ENCODE measurements at places on chromosomes 11 and 22.

- no peak for DNase-seq
Observed at GRCh38 chr11:57762235-57762861, 746 bp downstream of the CTNND1 start.

DNA sequence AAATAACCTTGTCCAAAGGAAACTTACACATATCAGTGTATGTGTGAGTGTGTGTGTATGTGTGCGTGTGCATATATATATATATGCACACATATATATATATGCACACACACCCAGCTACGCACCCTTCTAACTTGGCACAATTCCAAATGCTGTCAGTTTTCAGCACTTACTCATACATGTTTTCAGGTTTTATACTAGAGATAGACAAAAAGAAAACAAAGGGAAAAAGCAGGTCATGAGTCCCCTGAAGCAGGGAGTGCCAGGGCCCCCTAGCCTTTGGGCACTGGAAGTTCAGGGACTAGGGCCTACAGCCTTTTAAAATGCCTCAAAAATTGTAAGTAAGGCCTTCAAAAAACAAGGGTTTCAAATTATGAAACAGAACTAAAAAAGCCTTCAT lies 265.4 kb downstream of the CADM1 start:
- no peak for DNase-seq

- DNase-seq = no peak
Observed at GRCh38 chr11:101848262-101848661, 66.5 kb upstream of the CEP126 start.

GRCh38 chr11:46270684-46271083 lies 6.8 kb upstream of the CREB3L1 start:
- DNase-seq = no peak

GRCh38 chr22:33896154-33896553 lies 24.1 kb downstream of the LARGE1 start:
- DNase-seq = no peak

DNA sequence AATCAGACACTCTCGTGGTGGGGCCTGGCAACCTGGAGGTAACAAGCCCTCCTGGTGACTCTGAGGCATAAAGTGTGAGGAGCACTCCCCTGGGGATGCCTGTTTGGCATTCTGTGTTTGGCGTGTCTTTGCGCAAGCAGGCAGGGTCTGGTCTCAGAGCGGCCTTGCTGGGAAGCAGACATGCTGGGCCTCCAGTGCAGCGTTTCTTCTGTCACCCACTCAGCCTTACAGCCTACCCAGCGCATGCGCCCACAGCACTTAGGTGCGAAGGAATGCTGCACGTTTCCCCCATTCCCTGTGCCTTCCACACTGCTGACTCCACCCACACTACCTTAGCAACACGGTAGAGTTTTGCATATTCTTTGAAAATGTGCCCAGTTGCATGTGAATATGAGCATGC lies 7.4 kb upstream of the CXCR5 start:
- DNase-seq = no peak

All from H1 (cell line).